ENCODE measurements at places on chromosomes 2 and 18.
A peak's percentile ranks its signal among the peaks of the same experiment; 100 is the strongest.

- DNase-seq = no peak
These were observed 309.1 kb upstream of the MAP2 start for GRCh38 chr2:209114588-209115240.

GRCh38 chr2:74498500-74499266 lies 720 bp downstream of the LBX2 start:
- DNase-seq = no peak

GRCh38 chr2:69961496-69961895 lies at the start of gene ASPRV1:
Gene ASPRV1, minus strand, starts transcription at chr2:69961631. Its CDS starts 195 bp downstream, at chr2:69961436.
- no peak for DNase-seq

GRCh38 chr2:26809876-26810577 lies 24.2 kb downstream of the CENPA start:
- no peak for DNase-seq

GRCh38 chr2:96247009-96247408 lies 18.8 kb downstream of the TMEM127 start:
- DNase-seq = no peak

GRCh38 chr2:123080331-123080730 lies 944.8 kb upstream of the CNTNAP5 start:
- DNase-seq = no peak

DNA sequence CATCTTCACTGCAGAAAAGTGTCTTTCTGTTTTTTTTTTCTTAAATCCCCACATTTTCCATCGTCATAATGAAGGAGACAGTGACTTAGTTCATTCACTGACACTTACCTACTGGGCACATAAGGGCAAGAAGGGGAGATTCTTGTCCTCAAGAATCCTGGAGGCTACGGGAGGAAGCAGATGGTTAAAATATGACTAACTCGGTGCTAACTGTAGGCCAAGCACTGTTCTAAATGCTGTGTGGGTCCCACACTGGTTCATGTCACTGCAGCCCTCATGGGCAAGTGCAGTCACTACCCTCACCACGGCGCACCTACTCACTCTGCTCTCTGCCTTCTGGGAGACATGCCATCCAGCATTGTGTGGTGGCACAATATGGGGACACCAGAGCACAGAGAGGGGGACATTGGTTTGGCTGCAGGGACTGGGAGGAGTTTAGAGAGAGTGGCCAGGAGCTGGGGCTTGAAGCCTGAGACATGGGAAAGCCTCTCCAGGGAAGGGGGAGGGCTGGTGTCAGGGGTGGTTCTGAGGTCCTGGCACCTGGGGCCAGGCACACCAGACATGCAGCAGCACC lies 305.2 kb downstream of the MYCN start:
- DNase-seq = no peak

GRCh38 chr2:188645986-188646385 lies 328.2 kb upstream of the COL3A1 start:
- DNase-seq = peak; percentile 68

- DNase-seq = no peak
These were observed 493.0 kb downstream of the PLCL1 start for GRCh38 chr2:198297350-198297749.

DNA sequence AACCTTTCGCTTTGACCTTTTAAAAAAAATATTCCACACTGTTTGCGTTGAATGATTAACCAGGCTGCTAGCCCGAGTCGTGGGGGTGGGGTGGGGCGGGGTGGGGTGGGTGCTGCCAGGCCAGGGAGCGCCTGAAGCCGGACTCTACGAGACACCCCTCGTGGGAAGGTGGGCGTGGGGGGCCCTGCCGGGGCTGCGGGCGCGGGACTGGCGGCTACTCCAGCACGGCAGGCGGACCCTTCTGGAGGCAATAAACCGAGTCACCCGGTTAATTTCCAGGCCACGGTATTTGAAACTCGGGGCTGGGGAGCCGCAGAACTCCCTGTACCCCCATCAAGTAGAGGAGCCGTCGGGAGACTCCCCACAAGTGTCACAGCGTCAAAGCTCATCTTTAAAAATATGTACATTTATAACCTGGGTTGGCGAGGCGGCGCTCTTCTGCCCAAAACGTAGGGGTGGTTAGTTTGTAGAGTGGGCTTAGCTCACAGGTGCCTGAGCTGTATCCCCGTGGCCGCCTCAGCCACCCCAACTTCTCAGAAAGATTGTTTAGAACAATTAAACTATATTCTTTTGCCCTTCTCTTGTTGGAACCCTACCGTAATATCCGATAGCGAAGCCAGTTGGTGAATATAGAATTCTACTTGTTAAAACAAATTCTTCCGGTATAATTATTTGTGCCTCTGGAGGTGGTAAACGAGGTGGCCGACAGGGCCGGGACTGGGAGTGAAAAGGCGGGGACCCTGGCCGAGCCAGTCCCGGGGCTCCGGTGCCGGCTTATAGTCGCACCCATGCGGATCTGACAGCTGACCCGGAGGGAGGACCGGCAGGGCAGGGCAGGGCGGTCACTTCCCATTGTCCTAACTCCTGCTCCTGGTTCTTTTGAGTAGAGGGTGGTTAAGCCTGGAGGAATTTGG lies 1.4 kb downstream of the B3GNT2 start:
- DNase-seq = no peak

DNA sequence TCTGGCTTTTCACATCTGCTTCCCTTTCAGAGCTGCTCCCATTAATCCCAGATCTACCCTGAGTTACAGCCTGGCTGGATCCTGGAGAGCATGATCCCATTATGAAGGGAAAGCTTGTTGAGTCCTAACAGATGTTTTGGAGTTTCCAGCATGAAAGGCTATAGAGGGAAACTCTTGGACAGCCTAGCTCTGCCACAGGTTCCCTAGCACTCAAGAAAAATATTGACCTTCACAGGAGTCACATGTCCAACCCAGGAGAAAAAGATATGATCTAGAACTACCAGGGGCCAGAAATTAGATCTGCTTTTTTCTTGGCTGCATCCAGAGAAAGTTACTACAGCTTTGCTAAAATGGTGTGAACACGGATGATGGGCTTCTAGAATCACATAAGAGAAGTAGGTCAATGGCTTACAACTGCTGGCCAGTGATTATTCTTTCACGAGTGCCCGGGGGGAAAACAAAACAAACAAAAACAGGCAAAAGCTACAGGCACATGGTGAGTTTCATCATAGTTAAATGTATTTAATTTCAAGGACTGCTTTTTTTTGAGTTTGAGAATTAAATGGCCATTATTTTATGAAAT lies 15.9 kb downstream of the CCDC93 start:
- no peak for DNase-seq

- DNase-seq = no peak
These were observed 217.3 kb upstream of the ATP5MC3 start for GRCh38 chr2:175398848-175399247.

DNA sequence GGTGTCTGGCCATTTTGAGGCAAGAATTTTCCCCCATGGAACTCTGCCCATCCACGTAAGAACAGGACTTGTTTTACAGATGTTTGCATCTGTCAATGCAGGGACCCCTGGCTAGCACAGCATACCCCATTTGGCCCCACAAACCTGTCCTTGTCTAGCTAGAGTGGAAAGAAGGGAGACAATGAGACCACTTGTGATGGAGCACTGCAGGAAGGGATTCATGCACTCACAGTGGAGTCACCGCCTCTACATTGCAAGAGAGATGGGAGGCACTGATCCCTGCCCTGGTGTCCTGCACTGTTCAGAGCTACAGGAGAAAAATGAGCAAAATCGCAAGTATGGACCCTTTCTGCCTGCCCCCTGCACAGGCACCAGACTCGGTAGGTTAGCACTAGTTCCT lies 32.5 kb downstream of the NPAS2 start:
- no peak for DNase-seq

- DNase-seq = no peak
These were observed 31.9 kb downstream of the SPAG16 start for GRCh38 chr2:213316001-213316735.

- no peak for DNase-seq
These were observed 292.9 kb upstream of the MYT1L start for GRCh38 chr2:2623939-2624338.

DNA sequence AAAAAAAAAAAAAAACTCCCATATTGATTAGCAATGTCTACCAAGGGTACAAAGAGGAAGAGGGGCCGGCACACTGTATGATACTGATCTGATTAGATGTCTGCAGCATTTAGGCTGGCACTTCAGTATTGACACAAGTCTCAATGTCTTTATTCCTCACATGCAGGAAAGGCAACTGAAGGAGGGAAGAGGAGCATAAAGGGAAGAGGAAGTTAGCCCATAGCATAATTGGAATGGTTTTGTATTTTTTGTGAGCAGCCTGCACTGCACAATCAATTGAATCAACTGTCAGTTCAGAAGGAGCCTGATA lies 79.0 kb downstream of the DNER start:
- no peak for DNase-seq

- peak; percentile 87 for DNase-seq
These were observed 146.3 kb downstream of the WDSUB1 start for GRCh38 chr2:159140070-159140769.

DNA sequence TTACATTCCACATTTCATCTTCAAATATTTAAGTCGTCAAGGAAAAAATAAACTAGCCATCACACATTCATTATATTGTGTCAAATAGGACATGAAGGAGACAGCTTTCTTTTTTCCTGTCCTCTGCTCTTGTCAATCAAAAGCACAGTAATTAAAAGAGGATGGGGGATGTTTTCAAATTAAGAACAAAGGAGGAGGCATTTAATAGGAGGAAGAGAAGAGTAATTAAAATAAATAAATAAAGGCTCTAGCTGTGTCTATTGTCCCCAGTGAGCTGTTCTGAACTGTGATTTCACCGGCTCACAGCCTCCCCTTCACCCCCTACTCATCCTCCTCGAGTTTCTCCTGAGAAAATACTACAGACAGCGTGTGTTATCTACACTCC lies 1377.1 kb upstream of the PIK3C3 start:
- DNase-seq = no peak

GRCh38 chr2:101806123-101806522 lies 108.6 kb downstream of the MAP4K4 start:
- peak; percentile 71 for DNase-seq

GRCh38 chr2:129936334-129936934 lies 43.0 kb upstream of the RAB6C start:
- peak; percentile 7 for DNase-seq

DNA sequence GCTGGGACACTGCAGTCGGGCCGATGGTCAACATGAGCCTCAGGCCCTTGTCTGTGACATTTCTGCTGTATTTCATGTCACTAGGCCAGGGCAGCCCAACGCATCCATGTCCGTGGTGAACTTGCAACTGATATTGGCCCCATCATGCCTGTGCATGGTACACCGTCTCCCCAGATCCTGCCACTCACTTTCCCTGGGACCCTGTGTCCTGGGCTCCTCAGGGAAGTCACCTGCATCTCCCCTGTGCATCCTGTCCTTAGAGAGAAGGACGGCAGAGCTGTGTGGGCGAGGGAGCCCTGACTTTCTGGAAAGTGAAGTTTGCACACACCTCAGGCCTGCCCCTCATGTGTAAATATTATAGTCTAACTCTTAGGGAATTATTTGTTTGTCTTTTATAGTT lies 123.3 kb downstream of the ACKR3 start:
- DNase-seq = no peak

All from HFFc6 (cell line).